ENCODE measurements at places on chromosomes 5 and 9.

DNA sequence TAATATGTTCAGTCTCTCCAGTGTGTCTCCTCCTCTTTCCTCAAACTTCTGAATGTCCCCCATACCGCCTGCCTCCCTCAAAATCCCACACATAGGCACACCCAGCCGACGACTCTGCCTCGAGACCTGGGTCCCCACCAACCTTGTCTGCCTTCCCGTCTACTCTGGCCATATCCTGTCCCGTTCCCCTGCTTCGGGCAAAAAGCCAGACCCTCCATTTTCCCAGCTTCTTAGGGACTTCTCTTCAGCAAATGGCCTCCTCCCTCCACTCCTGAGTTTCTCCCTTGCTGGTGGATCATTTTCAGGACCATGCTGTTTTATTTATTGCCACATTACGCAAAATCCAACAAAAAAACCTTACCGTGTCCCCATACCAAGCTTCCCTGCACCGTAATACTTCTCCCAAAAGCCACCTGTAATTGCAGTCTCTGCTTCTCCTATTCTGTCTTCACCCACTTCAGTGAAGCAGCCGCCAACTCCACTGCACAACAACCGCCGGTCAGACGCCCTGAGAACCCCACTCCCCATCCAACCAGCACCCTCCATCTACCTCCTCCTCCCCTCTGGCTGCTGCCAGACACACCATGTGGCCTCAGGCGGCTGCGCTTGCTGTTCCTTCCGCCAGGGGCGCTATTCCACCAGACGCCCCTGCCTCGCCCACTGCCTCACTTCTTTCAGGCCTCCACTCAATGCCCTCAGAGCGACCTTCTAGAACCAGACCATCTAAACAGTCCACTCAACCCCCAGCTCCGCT is 117.0 kb downstream of the TRPM6 start:
- no peak for DNase-seq

DNA sequence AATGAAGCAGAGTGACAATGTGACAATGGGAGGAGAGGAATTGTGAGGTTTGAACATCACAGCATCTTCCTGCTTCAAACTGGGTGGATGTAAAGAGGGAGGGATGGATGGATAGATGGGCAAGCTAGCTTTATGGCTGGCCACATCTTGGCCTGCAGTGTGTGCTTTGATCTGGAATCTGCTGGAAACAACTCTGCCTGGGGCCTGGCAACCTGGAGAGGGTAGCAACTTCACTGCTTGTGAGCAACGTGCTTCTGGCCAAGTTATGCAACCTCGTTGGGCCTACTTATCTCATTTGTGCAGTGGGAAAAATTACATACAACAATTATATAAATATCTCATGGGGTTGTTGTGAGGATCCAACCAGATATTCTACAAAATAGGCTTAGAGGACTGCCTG is 5.3 kb downstream of the IL9 start:
- no peak for DNase-seq

- peak; percentile 64 for DNase-seq
Measured at GRCh38 chr9:504921-505740, 290.5 kb downstream of the DOCK8 start.

GRCh38 chr5:933251-933861 is 40.7 kb downstream of the TRIP13 start:
- DNase-seq, result peak; percentile 14

- no peak for DNase-seq
Measured at GRCh38 chr9:137697832-137698231, 79.0 kb downstream of the EHMT1 start.

DNA sequence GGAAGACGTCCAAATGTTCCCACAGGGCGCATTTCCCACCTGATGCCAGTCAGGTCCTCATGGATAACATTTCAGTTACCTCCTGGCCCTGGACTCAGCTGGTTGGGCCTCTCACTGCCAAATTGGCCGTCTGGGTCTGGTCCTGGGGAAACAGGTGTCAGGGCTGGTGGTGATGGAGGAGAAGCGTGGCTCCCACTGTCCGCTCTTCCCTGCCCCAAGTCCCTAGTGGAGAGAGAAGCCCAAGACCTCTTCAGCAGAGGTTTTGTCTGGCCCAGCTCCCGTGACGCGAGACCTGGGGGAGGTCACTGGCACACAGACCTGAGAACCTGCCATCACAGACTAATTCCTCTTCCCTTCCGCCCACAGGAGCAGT is 27.8 kb upstream of the PRDM12 start:
- no peak for DNase-seq

DNA sequence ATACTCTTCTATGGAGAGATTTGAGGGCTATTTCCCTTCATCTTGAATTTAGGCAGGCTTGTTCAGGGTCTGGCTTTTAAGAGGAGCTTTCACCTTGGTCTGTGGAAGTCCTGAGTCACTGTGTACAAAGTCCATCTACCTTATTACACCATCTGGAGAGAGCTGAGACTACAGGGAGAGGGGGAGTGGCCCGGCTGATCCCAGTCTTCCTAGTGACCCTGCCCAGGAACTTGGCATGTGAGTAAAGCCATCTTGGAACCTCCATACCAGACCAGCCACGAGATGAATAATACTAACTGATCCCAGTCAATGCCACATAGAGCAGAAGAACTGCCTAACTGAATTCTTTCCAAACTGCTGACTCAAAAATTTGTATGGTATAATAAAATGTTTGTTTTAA is 8.4 kb upstream of the IL6ST start:
- no peak for DNase-seq

DNA sequence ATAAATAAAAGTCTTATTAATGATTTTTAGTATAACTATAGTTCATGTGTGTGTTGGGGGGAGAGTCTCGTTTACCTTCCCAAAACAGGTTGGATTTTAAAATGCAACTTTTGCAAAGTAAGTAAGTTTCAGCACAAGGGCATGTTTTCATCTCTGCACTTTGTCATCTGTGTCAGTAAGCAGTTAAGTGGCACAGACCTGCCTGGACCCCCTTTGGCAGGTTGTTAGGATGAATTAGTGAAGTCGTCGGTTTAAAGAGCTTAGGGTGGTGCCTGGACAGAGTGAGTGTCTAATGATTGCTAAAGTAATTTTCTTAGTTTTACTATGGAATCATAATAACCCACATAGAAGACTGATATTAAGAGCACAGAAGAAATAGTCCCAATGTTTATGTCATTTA is 74.9 kb downstream of the TRIO start:
- DNase-seq, result no peak

- DNase-seq, result no peak
Measured at GRCh38 chr9:13002740-13003139, 227.9 kb downstream of the LURAP1L start.

- no peak for DNase-seq
Measured at GRCh38 chr9:72772661-72773060, 180.2 kb downstream of the ALDH1A1 start.

DNA sequence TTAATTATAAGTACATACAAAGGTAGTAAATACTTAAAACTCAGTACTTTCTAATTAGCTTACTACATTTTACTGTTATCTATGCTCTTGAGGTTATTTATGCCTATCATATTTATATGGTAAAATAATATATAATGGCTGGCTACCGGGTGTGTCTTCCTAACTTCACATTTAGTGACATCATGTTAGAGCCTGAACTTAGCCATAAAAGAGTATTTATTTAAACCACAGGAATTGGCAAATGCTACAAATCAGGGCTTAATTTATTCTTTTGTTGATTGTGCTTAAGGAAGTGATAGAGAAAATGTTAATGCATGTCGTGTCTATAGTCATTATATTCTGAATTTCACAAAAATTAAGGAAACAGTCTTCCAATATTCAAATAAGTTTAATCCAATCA is 73.1 kb downstream of the NDUFAF2 start:
- no peak for DNase-seq

DNA sequence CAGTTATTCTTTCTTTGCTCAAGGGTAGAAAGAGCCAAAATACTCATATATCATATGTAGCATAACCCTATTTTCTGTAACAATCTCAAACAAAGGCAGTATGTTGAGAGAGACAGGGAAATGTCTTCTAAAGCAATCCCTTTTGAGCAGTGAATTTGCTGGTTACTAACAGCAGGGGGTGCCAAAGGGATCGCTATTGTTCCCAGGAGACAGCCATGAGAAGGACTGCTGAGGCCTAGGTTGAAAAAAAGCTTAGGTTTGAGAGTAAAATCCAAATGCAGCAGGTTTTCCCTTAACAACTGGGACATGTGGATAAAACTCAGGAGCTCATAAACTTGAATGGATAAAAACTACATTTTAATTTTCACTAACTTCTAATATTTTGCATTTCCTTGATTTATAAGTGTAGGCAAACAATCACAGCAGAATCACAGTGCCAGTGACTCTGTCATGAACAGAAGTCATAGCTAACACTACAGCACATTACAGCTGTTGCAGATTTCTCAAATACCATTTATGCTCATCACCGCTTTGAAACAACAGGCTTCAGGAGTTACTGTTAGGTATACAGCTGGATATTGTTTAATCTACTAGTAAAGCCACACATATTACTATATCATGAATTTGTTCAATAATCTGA is 148.4 kb downstream of the MAPKAP1 start:
- DNase-seq, result no peak

GRCh38 chr5:90917928-90918668 is 359.5 kb downstream of the ADGRV1 start:
- no peak for DNase-seq

DNA sequence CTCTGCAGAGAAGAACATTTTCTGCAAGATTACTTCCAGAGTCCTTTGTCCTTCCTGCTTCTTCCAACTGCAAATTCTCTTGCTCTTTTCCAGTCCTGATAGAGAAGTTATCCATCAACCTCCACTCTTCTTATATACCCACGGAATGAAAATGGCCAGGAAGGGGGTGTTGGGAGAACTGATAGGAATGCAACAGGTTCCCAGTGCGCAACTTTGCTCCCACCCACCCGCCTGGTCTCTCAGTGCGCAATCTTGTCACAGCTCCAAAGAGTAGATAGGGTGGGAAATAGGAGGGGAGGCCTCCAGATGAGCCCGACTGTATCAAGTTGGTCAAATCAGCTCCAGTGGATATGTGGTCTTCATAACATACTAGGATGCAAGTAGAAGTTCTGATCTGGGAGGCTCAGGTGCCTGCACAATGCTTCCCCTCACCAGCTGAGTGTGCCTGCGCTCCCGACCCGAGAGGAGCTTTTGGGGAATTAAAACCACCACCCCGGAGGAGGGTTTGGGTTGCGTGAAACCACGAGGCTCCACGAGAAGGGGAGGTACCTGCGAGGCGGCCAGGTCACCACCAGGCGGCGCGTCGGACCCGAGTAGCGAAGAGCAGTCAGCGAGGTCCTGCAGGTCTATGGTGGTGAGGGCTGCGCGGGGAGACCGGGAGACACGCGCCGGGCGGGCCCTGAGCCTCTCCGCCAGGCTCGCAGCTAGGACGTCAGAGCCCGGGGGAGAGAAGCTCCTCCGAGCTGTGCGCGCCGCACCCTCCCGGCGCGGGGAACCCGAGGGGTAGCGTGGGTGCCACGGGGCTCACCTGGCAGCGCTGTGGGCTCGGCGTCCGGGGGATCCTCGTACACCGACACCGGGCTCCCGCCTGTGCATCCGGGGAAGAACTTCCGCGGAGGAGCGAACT is 835 bp downstream of the MCIDAS start:
- DNase-seq, result no peak

DNA sequence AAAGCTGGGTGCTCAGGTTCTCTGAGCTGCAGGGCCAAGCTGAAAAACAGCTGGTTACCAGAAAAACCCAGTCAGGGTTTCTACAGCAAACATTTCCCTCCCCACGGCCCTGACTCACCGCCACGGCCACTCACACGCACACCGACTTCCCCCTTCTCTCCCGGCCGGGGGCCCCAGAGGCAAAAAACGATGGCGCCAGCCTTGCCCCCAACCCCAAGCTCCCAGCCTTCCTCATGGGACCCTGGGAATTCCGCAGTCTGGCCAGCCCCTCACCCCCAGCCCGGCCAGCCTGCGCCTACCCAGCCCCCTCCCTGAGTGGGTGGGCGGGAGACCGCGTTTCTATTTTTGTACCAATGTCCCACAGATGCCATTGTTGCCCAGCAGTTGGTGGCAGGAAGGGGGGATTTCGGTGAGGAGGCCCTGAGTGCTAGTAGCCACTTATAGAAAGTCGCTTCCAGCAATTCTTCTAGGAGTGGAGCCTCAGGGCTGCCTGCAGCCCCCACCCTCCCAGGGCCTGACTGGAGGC is 18.4 kb downstream of the ENG start:
- no peak for DNase-seq

DNA sequence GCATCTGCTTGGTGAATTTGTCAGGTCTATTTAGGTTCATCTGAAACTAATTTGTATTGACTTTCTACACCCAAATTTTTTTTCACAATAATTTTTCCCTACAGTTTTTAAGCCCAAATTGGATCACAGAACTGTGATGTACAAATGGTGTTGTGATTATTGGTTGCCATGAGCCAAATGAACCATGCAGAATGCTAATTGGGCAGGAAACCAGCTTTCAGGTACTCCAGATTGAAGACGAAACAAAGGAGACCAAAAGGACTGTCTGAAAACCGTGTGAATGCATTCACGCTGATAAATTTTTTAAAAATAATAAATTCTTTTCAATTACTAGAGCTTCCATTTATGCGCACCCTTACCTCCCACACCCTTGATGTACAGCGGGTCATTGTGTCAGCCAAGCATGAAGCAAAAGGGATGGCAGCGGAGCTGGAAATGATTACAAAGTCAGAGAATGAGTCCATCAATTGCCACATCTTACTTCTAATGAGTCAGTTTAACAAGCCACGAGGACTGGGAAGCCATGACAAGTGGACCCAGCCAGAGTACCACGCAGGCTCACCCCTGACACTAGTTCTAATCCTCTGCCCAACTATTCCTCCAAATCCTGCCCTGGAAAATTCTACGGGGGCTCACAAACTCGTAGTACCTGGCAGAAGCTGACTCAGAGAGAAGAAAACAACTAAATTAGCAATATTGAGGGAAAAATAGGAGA is 66.5 kb downstream of the SEMA6A start:
- DNase-seq, result no peak

DNA sequence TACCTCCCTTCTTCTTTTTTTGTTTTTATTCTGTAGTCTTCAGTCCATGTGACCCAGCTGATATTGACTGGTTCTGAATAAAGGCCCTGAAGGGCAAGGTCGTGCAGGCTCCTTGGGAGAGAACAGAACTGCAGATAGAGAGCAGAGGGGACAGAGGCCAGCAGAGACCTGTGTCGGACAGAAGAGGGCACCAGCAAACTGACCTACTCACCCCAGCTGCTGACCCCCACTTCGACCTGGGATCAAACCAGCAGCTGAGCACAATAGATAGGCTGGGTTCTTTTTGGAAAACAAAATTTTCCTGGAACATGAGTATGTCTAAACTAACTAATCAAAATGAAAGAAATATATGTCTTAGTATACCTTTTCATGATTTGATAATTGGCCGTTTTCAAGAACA is 695.1 kb downstream of the NR2F1-AS1 start:
- no peak for DNase-seq
